ENCODE measurements at places on chromosomes 2 and 18.

GRCh38 chr2:233023007-233023760 is 9.3 kb upstream of the NEU2 start:
- no peak for DNase-seq

DNA sequence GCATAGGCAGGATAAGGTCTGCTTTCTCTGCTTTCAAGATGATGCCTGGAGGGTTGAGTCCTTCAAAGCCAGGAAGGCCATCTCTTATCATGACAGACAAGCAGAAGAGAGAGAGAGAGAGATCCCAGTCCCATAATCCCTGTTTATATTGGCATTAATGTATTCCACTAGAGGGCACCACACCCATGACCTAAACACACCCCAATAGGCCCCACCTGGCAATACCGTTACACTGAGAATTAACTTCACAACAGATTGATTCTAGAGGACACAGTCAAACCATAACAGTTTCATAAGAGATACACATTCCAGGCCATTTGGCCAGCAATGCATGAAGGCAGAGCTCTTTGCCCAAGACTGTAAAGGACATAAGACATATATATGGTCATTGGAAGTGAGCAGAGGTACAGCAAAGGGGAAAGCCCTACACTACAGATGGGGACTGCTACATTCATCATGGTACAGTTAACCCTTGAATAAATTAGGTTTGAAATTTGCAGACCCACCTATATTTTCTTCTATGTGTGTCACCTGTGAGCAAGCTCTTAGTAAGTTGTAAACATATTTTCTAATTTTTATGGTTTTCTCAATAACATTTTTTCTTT is 1516.1 kb downstream of the RPIA start:
- DNase-seq, result no peak

DNA sequence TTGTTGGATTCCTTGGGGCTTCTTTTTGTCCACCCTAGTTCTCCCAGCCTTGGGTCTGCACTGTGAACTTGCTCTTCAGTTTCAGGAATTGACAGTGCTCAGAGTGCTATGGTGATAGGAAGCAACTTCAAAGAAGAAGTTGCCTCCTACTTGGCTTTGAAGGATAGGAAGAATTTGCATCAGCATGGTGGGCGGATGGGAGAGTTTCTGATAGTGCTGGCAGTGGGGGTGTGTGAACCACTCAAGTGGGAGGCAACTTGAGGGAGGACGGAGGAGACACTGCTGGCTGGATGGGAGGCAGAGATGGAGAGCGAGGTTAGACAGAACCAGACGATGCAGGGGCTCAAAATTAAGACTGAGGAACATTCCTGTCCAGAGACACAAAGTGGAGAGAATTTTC is 164.4 kb upstream of the SKOR2 start:
- no peak for DNase-seq

GRCh38 chr2:220785178-220785577 is 786.9 kb downstream of the EPHA4 start:
- no peak for DNase-seq

- no peak for DNase-seq
These were observed 605.3 kb upstream of the ZNF804A start for GRCh38 chr2:183993052-183993451.

DNA sequence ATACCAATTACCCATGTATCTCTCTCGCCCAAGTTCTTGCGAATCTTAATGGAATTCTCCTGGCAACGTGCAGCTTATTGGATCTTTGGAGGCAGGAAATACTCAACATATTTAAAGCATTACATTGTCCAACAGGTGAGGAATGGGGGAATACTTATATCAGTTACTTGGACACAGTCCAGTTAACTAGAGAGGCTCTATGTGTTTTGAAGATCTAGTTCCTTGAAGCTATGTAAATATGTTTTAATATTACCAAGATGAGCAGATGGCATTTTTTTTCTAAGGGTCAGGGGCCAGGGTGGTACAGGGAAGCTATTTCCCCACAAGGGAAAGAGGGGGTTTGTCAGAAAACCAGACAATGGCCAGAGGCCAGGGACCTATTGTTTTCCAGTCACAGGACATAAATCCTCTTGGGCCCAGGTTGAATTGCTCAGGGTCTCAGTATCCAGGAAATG is 26.8 kb upstream of the MC5R start:
- DNase-seq, result no peak

All from neuronal stem cell (in vitro differentiated cells).